ENCODE measurements at places on chromosomes 13 and 19.
A peak's percentile ranks its signal among the peaks of the same experiment; 100 is the strongest.

GRCh38 chr13:113202912-113203311, 5.6 kb downstream of the PCID2 start:
- DNase-seq: no peak

GRCh38 chr19:8641908-8642547, 11.6 kb downstream of the NFILZ start:
- DNase-seq: no peak

GRCh38 chr13:41356786-41357185, 45.7 kb downstream of the NAA16 start:
- no peak for DNase-seq

DNA sequence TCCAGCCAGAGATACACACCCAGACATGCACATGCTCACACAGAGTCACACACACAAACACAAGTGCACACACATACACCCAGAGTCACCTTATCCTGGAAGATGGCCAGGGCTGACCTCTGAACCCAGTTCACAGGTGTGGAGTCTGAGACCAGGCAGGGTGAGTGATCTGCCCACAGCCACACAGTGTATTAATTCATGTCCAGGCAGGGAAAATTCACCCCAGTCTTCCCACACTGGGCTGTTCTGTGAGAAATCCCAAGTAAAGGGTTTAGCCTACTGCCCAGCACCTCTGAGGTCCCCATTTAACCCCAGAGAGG, 2.0 kb downstream of the POU2F2 start:
- no peak for DNase-seq

- DNase-seq: no peak
Measured at GRCh38 chr19:39166571-39167391, 30.0 kb upstream of the NCCRP1 start.

GRCh38 chr13:94660695-94661326, 51.5 kb downstream of the SOX21 start:
- no peak for DNase-seq

GRCh38 chr13:72565893-72566292, 161.5 kb downstream of the MZT1 start:
- peak; percentile 11 for DNase-seq

- DNase-seq: no peak
Measured at GRCh38 chr19:11138601-11139300, 16.8 kb downstream of the SPC24 start.

- DNase-seq: no peak
Measured at GRCh38 chr19:18270326-18270725, 3.9 kb downstream of the IQCN start.

DNA sequence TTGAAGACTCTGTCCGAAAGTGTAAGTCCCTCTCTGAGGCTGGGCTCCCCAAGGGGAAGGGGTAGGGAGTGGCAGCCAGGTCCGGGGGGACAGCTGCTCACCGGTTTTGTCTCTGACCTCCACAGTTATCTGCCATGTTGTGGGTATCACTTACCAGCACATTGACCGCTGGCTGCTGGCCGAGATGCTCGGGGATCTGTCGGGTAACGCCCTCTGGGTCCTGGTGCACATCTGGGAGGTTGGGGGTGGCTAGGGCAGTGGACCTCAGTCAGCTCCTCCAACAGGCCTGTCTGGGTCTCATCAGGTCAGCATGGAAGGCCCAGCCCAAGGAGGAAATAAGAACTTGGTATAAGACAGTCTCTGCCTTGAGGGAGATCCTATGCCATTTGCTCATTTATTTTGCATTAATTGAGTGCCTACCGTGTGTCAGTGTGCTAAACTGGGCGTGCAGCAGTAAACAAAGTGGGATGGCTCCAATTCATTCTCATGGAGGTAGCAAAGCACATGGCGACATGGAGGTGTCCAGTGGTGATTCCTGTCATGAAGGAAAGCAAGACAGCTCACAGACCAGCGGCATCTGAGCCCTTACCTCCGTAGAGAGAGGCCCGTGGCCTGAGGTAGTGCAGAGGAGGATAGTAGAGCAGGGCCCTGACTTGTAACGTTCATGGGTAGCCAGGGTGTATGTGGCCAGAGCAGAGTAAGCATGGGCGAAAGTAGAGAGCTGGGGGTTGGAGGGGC, 13.7 kb downstream of the EIF3K start:
- DNase-seq: no peak
